ENCODE measurements at places on chromosomes 12 and 14.
A peak's percentile ranks its signal among the peaks of the same experiment; 100 is the strongest.

DNA sequence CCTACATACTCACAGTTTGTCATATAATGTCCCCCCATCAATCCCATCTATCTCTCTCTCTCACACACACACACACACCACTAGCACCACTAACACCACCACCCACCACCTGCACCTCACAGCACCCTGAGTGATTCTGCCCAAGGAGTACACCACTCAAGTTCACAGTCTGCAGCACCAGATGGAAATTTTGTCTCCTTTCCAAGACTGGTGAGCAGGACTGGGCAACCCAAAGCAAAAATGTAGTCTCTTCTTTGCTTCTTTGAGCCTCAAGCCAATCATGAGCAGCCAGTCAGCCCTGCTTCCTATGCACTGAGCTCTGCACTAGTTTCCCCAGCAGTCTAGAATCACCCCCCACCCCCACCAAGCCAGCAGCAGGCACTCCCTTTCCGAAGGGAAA lies 15.0 kb upstream of the ARMH4 start:
- DNase-seq: no peak

- DNase-seq: no peak
These were observed 70.7 kb upstream of the LMNTD1 start for GRCh38 chr12:25623816-25624215.

DNA sequence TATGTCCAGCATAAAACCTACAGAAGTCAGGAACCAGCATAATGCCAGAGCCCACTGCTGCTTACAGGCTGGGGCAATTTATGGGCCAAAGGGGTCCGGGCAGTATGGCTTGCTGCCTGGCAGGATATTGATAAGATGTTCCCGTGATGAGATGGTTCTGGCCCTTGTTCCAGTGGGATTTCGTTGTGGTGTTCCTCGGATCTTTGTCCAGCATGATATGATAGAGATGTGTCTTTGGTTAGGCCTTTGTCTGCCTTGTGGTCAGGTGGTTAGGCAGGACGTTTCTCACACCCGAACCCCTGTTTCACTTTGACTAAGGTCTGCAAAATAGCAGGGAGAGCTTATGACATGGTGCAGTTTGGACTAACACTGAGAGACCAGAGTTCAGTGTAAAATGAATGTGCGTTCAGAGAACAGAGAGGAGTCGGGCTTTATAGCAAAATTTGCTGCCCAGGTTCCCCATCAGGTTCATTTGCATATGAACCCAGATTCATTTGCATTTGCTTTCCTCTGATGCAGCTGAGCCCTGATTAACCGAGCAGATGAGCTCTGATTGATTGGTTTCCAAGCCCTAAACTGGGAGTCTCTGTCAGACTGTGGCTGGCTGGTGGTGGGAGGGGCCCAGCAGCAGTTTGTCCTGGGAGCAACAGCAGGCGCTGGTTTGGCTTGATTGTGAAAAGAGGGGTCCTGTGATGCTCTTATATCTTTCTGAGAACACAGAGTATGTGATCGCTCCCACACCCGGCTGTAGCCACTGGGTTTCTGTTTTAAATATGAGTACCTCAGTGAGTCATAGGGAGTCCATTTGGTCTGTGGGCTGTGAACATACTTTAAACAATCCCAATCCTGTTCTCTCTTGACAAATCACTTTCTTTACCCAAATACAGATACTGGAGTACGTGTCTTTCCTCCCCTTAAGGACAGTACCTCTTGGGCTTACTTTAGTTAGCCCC lies 156.3 kb upstream of the PZP start:
- peak; percentile 10 for DNase-seq

GRCh38 chr12:106345746-106346145 lies 11.8 kb upstream of the POLR3B start:
- peak; percentile 58 for DNase-seq

- DNase-seq: no peak
These were observed 166.1 kb upstream of the EEA1 start for GRCh38 chr12:93094988-93095737.

DNA sequence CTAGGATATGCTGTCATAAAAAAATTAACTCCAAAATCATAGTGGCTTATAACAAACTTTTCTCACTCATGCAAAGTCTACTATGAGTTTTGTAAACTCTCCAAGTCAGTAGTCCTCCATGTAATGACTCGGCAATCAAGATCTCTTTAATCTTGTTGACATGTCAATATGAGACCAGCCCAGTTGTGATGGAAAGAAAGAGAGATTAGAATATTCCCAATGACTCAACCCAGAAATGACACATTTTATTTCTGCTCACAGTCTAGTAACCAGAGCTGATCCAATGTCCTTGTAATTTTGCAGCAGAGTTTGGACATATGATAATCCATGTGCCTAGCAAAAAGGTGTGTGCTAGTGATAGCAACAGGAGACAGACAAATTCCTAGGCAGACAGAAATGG lies 112.6 kb upstream of the CNTN1 start:
- DNase-seq: no peak

DNA sequence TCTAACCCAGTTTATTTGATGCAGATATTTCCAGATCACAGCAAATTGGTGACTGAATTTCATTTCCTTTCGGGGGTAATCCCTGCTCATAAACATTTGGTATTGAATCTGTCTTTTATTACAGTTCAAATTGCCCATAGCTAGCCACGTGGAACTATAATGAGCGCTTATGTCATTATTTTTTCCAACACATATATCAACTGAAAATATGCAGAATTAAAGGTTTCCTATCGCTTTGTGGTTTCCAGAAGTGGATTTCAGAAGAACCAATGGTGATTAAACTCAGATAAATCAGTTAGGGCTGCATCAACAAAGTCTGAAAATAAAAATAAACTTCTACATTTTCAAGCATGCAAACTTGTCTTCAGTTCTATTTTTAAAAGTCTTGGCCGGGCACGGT lies 111.9 kb downstream of the PIK3C2G start:
- DNase-seq: no peak

- peak; percentile 47 for DNase-seq
These were observed 108.8 kb downstream of the DAAM1 start for GRCh38 chr14:59297071-59297776.

- DNase-seq: no peak
These were observed 49.8 kb upstream of the LRRK2 start for GRCh38 chr12:40175045-40175444.

GRCh38 chr12:57842342-57843294 lies 3.9 kb downstream of the CTDSP2 start:
- peak; percentile 50 for DNase-seq

- DNase-seq: peak; percentile 65
These were observed 21.5 kb downstream of the ALDH2 start for GRCh38 chr12:111788178-111788654.

DNA sequence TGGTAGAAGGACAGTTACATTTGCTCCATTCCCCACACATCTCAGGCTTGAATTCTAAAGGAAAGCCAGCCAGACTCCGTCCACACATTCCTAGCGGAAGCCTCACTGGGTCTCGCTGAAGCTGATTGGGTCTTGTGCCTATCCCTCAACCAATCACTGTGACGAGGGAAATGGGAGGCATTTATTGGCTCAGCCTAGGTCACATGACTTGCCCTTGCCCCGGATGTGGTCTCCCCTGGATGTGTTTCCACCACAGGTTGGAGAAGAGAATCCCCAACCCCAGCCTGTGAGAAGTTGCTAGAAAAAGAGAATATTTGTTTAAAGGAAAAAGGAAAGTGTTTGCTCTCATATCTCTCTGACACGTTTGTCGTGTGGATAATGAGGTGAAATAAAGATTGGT lies 93.4 kb downstream of the C12orf75 start:
- DNase-seq: no peak

GRCh38 chr12:131038961-131039950 lies 85.5 kb downstream of the ADGRD1 start:
- DNase-seq: no peak

GRCh38 chr12:125564753-125565152 lies 499.5 kb downstream of the AACS start:
- DNase-seq: no peak

- no peak for DNase-seq
These were observed 58.3 kb downstream of the TMCC3 start for GRCh38 chr12:94592080-94592479.

DNA sequence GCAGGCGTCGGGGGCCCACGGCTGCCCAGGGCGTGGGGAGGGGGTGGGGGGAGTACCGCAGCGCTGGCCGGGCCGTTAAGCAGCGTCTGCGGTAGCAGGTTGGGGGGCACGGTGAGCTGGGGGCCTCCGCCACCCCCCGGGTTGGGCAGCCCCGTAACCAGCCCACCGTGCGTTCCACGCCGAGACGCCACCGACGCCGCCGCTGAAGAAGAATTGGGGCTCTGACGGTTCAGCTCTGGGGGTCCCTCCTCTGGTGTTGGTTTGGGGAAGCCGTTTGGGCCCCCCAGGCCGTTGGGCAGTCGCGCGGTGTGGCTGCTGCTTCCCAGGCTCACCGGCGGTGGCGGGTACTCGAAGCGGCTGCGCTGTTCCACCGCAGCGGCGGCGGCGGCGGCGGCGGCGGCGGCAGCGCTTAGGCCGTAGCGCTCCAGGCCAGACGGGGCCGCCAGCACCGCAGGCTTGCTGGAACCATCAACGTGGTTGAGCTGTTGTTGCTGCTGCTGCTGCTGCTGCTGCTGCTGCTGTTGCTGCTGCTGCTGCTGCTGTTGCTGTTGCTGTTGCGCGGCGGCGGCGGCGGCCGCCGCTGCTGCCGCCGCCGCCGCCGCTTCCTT lies 1.5 kb downstream of the IRF2BPL start:
- peak; percentile 74 for DNase-seq

DNA sequence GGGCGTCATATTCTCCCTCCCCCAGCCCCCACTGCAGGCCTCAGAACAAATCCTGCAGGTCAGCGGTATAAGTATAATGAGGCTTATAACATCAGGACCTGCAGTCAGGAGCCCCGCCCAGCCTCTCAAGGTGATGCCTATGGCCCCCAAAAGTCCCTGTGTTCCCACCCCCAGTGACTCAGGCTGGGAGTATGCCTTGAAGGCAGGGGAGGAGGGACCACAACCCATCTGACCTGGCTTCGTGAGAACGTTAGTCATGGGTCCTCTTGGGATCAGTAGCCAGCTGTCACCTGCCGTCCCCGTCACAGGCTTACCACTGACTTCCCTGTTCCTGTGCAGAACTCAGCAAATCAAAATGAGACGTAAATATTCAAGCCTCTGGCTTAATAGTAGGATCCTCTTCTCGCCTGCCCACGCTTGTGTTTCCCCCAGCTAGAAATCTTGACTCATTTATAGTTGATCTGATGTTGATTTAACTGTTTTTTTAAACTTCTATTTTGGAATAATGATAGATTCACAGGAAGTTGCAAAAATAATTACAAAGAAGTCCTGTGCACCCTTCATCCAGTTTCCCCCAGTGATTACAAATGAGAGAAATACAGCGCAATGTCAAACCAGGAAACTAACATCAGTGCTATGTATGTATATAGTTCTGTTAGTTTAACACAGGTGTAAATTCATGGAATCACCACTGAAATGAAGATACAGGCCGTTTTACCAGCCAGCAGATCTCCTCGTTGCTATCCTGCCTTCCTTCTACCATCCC lies 107.5 kb downstream of the ADGRD1 start:
- no peak for DNase-seq

- DNase-seq: no peak
These were observed 582.6 kb upstream of the ATP2B1 start for GRCh38 chr12:90290980-90291975.

GRCh38 chr12:120830966-120831365 lies 73.2 kb downstream of the SPPL3 start:
- no peak for DNase-seq

DNA sequence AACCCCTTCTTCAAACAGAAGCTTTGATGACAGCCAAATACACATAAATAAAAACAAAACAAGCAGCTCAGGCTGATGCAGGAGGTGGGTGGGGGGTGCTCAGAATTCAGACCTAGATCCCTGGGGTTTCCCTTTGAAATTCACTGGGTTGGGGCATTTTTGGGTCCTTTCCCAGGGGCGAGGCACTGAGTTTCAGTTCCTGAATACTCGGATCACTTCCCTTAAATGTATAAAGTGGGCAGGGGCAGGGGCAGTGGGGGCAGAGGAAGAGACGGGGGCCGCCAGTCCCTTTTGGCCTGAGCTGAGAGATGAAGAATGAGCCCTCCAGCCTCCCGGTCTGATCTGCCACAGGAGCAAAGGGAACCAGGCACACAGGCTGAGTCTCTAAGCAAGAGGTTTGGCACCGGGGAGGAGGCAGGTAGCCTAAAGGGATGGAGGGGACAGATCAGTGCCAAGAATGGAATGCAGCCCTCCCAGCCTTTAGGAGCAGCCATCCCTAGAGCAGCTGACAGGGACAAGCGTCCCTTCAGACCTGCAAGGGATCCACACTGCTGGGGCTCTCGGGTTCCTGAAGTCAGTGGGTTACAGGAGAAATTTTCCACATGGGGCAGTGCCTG lies 20.3 kb downstream of the KDM2B start:
- no peak for DNase-seq

- no peak for DNase-seq
These were observed 48.9 kb downstream of the ABCC9 start for GRCh38 chr12:21892341-21892740.

DNA sequence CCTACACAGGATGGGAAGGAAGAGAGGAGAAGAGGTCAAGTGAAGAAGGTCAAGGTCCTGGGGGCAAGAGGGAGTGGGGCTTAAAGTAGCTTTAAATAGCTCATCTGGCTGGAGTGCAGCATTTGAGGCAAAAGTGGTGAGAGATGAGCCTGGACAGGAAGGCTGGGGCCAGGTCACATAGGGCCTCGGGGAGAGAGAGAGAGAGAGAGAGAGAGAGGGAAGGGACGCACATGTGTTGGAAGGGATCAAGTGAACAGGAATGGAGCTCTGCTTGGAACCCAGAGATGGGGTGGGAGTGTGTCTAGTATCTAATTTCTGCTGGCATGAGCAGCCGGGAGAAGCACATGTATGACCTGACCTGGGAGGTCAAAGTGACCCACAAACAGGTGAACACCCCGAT lies 407.5 kb downstream of the MED13L start:
- DNase-seq: no peak

GRCh38 chr14:93549595-93549994 lies 118.9 kb downstream of the UNC79 start:
- no peak for DNase-seq

- no peak for DNase-seq
These were observed 13.3 kb downstream of the BTBD7 start for GRCh38 chr14:93319494-93319893.

GRCh38 chr12:2112401-2112800 lies 59.6 kb downstream of the CACNA1C start:
- no peak for DNase-seq

DNA sequence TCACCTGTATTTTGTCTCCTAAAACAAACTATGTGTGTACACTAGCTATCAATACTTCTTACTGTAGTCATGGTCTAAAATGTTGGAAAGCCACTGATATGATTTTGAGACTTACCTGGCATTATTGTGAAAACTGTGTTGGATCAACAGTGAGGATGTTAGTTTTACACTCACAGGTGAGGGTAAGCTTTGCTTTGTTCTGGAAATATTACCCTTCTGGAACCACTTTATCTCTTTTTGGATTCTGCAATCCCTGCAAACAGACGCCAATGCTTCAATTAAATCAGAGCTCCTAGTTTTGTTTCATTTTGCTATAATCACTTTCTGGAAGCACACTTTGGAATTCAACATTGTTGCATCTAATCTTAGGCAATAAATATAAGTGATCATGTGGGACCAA lies 223.3 kb downstream of the RPS29 start:
- no peak for DNase-seq

- no peak for DNase-seq
These were observed 12.5 kb downstream of the CFAP251 start for GRCh38 chr12:121930862-121931261.

GRCh38 chr14:95758331-95758730 lies 44.4 kb upstream of the TCL1A start:
- DNase-seq: no peak

GRCh38 chr14:91293281-91293680 lies 48.8 kb upstream of the GPR68 start:
- DNase-seq: no peak

GRCh38 chr14:71119075-71119474 lies 211.8 kb downstream of the PCNX1 start:
- no peak for DNase-seq
